ENCODE measurements at places on chromosomes 2 and 18. TPM values are rescaled to one million over a fixed set of nuclear protein-coding genes. Genes with fewer than 3 reads are reported as not detected.

Gene SLC9A2
- total RNA-seq, result 0.05 TPM

Gene HRH4
- total RNA-seq, result not detected

Gene BOK
- total RNA-seq, result 11.7 TPM

DNA sequence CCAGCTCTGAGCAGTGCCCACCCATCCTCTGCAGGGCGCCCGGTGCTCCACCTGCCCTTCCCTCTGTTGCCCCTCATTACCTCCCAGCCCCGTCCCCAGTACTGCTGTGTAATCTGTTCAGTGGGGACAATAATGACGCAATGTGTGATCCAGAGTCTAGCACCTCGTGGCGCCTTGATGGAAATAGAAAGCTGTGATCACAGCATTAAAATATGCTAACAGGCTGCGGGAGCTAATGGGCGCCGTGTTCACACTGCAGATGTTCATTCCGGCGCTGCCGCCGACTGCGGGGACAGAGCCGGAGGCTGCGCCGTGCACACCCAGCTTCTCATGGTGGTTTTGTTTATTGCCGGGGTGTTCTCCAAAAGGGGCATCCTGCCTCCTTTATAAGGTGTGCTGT, 235.2 kb downstream of the LDLRAD4 start:
- DNase-seq, result no peak

- DNase-seq, result no peak
Observed at GRCh38 chr2:236857781-236858180, 227.9 kb upstream of the COPS8 start.

- DNase-seq, result no peak
Observed at GRCh38 chr18:50199346-50199855, 4.5 kb upstream of the MYO5B start.

DNA sequence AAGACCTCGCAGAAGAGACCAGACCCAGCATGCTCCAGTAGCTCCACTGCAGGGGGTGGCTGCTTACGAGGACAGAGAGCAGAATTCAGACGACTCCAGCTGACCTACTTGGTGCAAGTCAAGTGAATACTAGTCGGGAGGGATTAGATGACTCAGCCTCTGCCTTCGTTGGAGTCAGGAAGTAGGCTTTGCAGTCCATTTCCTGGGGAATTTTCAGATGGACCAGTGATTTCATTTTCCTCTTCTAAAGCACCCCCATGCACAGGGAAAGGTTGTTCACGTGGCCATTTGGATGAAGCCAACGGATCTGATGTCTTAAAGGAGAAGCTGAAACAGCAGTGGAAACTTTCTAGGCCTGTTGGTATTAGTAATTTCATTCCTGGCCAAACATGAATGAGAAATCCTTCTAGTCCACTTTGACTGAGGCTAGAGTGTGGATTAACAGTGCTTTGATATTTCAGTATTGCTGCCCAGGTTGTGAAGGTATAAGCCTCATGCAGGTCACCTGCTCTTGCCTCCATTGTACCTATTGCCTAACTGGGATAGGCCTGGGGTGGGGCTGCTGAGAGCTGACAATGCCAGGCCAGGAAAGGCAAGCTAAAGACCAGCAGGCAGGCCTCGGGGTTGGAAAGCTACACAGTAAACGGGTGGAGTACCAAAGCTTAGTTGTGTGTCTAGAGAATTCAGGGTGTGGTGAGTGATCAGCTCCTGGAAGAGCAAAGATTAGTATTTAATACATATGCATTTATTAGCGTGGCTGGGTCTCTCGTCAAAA, 117.6 kb upstream of the FOSL2 start:
- peak; percentile 98 for DNase-seq

- DNase-seq, result peak; percentile 92
Observed at GRCh38 chr18:22230471-22230945, 61.1 kb downstream of the GATA6 start.

- no peak for DNase-seq
Observed at GRCh38 chr2:84817239-84817655, 63.6 kb downstream of the TRABD2A start.

GRCh38 chr2:235263205-235264120, 230.4 kb upstream of the AGAP1 start:
- DNase-seq, result peak; percentile 91

GRCh38 chr2:192940767-192941166, 746.0 kb upstream of the TMEFF2 start:
- DNase-seq, result no peak

Data from M059J (cell line).